Head of caudate nucleus (tissue), 42 donors: ENCODE measurements at places on chromosomes 11 and 22.

DNA sequence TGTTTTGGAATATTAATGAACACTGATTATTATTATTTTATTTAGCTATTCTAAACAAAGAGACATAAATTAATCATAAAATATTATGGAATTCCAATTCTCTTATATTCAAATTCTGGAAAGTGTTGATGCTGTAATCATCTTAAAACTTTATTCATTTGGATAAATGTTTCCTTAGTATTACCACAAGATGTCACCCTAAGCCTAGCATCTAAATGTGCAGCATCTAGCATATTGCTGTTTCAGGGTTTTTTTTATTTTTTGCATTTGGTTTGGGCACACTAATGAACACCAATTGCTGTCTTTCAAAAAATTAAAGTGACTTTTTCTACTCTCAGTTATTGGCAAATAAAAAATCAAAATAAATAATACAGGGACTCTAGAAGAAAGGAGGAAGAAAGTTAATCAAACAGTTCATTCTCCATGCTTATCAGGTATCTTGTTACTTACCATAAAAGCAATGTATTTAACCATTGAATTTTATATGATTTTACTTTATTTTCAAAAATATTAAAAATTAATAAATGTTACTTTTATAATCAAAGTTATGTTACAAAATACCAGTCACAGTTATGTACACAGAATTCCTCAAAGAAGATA, 31.8 kb downstream of the DLG2 start:
- no peak for DNase-seq

DNA sequence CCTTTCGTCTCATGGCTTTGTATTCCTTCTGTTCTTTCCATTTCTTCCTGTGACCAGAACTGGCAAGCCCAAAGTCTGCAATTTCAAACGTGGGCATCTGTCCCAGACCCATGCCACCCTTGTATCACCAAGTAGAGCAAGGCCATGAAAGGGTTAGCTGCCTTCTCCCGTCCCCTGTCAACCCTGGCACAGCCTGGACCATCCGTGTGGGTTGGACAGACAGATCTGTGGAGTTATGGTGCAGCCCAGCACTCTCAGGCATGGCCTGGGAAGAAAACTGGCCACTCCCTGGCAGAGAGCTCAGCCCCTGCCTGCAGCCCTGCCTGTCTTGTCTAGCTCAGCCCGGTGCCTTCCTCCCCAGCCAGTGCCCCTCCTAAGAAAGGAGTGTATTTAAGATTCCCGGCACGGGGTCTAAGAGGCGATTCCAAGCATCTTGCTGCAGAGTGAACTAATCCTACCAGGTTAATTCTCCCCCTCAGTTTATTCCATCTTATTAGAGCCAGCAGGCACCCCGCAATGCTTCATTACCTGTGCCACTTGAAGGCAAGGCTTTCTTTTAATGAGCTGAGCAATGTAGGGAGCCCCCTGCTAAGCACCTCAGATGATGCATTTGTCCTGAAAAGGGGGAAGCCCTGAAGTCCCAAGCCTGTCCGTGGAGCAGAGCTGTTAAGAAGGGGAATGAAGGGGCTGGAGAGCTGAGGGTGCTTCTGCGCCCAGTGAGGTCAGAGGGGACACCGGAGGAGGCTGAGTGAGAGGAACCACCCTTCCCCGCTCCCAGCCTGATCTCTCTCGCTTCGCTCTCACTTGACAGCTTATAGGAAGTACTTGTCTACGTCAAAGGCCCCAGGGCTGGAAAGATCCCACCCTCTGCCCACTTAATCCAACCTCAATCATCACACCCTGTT, 130.6 kb downstream of the SPATA19 start:
- no peak for DNase-seq

DNA sequence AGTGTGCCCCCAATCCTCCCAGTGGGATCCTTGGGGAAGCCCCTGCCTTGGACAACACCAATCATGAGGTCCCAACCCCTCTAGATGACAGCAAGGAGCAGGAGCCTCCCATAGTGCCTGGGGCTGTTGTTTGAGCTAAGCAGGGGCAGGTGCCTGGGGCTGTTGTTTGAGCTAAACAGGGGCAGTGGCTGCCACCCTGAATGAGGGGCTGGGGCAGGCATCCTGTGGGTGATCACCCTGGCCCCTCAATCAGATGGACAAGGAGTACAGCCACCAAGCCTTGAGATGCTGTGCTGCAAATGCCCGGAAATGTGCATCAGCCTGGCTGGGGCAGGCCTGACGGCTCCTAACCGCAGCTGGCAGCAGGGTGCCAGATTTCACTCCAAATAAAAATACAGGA, 66.7 kb downstream of the MYEOV start:
- no peak for DNase-seq

DNA sequence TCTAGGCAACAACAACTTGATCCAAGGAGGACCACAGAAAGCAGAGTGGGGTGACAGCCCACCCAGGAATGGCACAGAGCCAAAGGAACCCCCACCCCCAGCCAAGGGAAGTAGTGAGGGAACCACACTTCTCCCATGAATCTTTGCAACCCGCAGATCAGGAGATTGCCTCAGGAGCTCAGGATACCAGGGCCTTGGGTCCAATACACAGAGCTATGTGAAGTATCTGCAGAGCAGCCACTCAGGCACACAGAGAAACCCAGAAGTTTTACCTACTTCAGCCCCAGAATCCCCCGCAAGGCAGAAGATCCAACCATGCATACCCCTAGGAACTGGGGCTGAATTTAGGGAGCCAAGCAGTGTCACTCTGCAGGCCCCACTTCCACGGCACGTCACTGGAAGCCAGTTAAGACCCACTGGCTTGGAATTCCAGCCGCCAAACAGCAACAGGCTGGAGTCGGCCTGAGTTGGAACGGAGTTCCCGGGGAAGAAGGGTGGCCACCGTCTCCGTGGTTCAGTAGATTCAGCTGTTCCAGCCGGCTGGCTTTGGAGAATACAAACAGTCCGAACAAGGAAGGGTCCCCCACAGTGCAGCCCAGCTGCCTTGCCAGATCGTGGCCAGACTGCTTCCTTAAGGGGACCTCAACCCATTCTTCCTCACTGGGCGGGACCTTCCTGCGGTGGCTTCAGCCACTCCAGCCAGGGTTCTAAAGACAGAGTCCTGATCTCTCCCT, 174.1 kb downstream of the TTC28 start:
- no peak for DNase-seq

DNA sequence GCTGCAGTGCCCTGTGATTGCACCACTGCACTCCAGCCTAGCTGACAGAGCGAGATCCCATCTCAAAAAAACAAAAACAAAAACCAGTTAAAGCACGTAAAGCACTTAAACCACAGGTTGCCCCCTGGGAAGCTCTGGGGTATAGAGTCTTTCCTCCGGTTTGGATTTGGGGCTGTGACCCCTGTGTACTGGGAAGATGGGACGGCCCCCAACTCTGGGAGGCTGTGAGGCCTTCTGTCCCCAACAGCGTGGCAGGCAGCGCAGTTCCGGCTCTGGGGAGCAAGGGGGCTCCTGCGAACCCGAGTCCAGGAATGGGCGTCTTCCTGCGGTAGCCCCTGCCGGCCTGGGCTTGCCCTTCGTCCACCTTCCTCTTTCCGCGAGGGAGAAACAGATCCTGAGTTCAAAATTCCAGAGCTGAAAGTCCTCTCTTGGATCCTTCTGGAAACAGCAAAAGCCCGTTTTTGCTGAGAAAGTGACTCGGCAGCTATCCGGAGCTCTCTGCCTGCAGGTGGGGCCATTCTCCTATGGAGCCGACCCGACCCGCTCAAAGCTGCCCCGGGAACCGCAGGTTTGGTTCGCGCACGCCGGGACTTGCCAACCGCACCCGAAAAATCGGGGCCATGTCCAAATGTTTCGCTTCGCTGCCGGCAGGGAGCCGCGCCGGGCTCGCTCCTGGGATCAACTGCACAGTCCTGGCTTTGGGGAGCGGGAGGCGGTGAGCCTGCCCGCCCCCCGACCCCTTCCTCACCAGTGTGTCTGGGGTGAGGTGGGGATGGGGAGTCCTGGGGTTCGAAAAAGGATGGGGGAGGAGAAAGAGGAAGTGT, 36.3 kb upstream of the POLA2 start:
- peak; percentile 42 for DNase-seq
